ENCODE measurements at places on chromosomes 4 and X.

DNA sequence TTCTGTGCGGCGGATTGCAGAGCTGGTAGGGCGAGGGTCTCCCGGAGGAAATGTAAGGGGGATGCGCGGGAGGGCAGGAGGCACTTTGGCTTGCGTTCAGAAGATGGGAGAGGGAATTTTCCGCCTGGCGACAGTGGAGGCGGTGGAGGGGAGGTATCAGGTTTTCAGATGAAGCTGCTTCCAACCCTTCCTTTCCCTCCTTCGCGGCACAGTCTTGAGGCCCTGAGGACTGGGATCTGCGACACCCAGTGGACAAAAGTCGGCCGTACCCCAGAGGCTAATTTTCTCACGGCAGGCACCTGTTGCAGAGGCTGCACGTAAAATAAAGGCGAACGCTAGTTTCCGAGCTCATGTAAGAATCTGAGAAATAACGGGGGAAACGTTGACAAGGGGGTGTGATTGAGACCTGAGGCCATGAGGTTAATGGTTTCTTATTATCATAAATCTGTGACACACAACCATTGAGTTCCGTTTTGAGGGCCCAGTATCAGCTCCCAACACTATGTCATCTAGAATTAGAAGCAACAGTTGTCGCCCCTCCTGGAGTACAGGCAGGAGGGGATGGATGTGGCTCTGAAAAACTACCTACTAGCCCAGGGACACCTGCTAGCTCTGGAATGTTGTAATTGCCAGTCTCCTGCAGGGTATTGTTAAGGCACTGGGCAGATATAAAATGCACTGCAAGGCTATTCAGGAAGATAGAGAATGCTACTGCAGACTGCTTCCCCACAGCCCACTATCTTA, 1.1 kb downstream of the ZCCHC18 start:
- DNase-seq = peak; percentile 85

DNA sequence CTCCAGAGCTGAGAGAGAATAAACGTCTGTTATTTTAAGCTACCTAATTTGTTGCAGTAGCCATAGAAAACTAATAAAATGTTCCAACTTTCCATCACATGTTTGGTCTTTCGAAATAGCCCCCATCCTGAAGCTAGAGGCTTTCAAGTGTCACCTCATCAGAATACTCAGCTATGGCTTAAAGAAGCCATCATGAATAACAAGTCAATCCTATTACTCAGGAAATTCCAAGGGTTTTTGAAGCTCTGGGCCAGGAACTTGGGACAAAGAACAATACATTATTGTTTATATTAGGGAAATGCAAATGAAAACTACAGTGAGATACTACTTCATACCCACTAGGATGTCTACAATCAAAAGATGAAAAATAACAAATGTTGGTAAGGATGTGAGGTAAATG, 42.2 kb downstream of the TBCK start:
- DNase-seq = no peak

DNA sequence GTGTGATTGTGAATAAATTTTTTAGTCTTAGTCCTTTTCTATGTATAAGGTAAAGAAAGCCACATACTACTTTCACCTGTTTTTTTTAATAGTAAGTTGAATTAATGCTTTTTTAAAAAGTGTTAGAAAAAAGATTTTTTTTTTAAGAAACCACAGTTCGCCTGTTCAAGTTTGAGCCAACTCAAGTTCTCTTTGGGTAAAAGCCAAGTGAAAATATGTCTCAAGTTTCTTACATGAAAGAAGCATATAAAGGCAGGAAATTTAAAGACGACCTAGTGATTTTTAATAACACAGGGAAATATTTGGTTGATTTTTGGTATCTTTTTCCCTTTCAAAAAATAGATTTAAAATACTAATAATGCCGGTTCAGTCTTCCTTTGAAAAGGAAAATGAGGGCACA, 369.9 kb upstream of the NR3C2 start:
- DNase-seq = no peak

DNA sequence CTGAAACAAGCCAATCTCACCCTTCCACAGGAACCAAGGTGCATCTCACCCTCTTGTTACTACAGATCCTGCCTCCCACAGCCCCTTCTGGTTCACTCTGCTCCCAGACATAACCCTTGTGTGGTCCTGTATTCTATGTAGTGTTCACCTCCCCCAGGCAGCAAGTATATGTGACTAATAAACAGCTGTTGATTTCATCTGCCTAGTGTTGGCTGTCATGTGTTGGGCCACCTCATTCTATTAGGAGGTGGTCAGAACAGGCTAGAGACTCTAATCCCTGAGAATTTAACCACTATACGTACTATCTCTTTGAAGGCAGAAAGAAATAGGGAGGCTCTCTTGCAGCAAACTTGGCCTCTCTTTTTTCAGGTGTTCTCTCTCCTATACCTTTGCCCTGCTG, 134.3 kb upstream of the RPL34 start:
- no peak for DNase-seq

DNA sequence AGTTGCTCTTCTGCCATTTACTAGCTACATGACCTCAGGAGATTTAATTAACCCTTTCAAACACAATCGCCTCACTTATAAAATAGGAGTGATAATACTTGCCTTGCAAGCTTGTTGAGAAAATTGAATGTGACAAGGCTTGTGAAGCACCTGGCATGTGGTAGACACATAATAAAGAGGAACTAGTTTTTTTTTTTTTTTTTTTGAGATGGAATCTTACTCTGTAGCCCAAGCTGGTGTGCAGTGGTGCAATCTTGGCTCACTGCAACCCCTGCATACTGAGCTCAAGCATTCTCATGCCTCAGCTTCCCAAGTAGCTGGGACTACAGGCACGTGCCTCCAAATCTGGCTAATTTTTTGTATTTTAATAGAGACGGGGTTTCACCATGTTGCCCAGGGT, 73.7 kb upstream of the STIM2 start:
- no peak for DNase-seq

- no peak for DNase-seq
These were observed 22.4 kb downstream of the TSC22D3 start for GRCh38 chrX:107753187-107753586.

GRCh38 chrX:120305531-120306141, 5.6 kb downstream of the TMEM255A start:
- peak; percentile 30 for DNase-seq

- DNase-seq = no peak
These were observed 1223.7 kb upstream of the AGA start for GRCh38 chr4:178665916-178666315.

GRCh38 chr4:184386271-184386781, 88.0 kb downstream of the IRF2 start:
- peak; percentile 28 for DNase-seq

All from ELF-1 (cell line).